ENCODE measurements at places on chromosomes 7 and 10.

DNA sequence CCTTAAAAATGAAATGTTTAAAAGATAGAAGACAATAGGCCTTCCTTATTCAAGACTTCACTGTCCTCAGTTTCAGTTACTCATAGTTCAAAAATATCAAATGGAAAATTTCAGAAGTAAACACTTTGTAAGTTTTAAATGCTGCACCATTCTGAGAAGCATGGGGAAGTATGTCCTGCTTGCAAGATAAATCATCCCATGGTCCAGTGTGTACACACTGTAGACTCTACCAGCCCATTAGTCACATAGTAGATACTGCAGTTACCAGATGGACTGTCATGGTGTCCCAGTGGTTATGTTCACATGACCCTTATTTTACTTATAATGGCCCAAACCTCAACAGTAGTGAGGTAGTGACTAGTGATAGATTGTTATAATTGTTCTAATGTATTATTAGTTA, 69.5 kb downstream of the PTPN12 start:
- no peak for DNase-seq

DNA sequence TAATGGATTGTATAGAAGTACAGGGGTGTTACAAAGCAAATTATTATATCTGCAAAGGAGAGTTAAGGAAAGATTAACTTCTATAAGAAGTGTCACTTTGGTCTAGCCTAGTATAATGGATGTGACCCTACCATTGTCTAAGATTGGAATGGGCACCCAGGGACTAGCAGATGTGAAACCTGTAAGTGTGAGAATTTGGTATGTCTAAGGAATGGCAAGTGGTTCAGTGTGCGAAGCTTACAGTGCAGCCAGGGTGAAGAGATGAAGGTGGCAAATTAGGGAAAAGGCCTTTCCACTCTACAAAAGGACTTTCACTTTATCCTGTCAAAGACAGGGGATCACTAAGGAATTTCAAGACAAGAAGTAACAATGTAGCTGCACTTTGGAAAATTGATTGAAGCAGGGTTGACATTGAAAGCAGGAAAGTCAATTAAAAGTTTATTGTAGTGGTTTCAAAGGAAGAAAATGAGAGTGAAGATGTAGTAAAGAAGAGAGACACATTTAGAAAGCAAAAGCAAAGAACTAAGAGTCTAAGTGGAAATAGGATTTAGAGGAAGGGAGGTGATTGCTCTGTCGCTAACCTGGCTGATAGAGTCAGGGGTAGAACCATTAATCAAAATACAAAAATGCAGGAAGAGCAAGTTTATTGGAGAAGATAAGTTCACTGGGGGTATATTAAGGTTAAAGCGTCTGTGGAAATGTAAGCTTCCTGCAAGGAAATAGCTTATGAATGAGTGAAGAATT, 47.4 kb downstream of the KCND2 start:
- no peak for DNase-seq

GRCh38 chr7:19056305-19056704, 61.1 kb downstream of the TWIST1 start:
- DNase-seq, result no peak

DNA sequence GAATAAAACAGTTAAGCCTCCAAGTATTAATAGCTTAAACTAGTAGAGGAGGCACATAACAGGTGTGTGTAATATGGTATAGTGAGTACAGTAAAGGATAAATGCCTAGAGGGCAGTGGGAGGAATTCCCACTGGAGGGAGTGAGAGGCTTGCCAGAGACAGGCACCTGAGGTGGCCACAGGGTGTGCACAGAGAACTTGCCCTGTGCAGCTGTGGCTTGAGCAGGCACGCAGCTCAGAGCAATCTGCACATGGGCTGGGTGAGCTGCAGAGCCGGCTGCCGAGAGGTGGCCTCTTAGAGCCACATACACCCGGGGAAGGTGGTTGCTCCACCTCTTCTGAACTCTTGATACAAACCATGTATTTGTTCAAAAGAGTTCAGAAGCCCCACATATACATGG, 237.1 kb downstream of the COBL start:
- DNase-seq, result no peak

DNA sequence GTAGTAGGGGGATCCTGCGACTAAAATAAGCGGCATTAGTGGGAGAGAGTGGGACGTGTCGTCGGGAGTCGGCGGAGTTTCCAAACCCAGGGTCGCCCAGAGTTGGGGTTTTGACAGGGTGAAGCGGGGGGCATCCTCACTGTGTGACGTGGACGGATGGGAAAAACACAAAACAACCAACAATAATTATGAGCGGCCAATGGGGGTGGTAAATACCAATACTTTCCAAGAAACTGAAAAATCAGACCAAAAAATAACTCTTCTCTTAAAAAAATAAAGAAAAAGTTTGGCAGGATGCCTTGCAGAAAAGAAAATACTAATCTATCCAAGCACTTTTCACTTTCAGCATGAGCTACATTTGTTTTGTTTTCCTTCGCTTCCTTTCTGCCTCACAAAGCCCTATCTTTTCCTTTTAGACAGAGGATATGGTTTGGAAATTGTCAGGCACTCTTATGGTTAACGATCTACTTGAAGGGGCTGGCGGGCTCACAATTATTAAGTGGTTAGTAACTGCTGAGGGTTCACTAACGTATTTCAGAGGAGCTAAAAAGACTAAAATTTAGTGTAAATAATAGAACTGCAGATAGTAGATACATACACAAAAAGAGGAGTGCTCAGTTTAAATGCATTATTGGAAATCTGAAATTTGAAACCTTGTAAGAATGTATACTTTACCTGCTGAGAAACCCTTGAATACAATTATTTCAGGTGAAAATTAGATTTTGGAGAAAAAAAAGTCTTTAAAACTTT, 802 bp upstream of the CDK6 start:
- no peak for DNase-seq

DNA sequence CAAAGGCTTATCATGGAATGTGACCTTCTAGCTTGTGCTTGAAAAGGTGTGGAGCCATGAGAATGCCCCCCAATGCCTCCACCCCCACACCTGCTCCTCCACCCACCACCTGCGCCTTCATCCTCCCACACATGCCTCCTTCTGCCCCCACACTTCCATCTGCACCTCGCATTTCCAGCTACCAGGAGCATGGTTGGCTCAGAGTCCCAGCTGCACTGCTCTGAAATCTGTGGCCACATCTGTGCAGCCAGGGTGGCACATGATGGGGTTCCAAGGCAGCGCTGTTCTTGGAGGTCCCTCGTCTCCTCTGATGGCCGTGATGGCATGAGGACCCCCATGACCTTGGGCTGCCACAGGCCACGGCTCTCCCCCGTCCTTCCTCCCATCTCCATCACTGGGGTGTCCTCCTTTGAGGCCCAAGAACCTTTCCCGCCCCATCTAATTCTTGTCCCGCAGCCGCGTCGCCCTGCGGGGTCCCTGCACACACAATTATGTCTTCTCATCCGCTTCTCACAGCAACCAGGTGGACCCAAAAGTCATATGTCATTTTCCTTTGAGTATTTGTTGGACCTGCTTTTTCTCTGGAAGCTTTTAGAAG, 40.6 kb upstream of the CNPY1 start:
- no peak for DNase-seq

DNA sequence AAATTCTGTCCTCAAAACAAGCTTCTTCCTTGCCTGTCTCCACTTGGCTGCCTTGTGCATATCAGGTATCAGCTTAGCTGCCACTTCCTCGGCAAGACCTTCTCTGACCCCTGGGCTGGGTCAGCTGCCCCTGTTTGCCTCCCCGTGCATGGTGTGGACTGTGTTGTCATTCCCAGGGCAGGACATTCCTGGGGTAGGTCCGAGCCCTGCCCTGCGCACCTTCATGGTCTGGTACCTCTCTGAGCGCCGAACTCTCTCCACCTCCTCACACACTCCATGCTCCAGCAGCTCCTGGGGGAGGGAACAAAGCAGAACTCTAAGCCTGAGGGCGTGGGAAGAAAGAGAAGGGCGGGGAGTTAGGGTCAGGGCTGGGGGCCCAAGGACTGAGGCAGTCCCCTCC, 3.8 kb downstream of the POLM start:
- no peak for DNase-seq

DNA sequence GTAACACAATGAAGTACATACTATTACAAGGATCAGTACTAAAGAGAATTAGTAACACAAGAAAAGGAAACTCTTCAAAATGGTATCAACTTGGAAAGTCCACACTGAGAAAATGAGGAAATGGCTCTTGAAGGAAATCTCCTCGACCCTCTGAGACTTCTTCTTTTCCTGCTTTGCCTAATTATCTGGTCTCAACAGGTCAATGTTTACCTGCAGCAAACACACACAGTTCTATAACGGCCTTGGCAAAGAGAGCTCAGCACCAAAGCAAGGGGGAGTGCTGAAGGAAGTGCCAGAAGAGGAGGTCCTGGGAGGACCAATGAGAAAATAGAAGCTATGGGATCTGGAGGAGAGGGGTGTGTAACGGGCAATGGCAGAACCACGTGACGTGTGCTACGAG, 21.9 kb downstream of the CHCHD3 start:
- no peak for DNase-seq

GRCh38 chr10:43196981-43197833, 59.0 kb downstream of the CSGALNACT2 start:
- DNase-seq, result no peak

- DNase-seq, result no peak
Measured at GRCh38 chr10:50417486-50417885, 166.2 kb upstream of the ASAH2 start.

GRCh38 chr7:131381069-131381838, 53.6 kb downstream of the MKLN1 start:
- DNase-seq, result no peak

DNA sequence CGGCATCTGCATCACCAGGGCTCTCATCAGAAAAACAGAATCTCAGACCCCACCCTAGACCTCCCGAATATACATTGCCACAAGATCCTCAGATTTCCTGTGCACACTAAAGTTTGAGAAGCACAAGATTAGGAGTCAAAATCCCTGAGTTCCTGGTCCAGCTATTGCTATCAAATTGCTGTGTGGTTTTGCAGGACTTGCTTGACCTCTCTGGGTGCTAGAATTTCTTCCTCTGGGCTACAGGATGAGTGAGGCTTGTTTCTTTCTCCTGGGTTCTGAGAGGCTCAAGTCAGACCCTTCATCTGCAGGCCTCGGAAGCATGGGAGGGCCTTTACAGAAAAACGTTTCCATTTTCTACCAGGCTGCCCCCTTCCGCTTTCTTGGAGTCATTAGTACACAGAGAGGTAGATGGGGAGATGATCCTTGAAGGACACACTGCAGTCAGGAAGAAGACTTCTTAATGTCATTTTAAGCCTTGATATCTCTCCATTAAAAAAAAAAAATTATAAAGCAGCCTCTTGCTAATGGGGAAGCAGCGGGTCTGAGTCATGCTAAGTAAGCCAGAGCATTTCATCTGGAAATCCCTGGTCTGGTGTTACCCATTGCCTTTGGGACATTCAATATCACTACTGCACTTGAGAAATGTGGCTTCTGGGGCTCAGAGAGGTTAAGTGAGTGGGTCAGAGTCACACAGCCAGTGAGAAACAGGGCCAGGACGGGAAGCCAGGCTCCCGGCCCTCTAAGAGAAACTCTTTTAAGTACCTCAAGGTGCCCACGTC, 173.5 kb downstream of the KCNMA1 start:
- DNase-seq, result no peak

DNA sequence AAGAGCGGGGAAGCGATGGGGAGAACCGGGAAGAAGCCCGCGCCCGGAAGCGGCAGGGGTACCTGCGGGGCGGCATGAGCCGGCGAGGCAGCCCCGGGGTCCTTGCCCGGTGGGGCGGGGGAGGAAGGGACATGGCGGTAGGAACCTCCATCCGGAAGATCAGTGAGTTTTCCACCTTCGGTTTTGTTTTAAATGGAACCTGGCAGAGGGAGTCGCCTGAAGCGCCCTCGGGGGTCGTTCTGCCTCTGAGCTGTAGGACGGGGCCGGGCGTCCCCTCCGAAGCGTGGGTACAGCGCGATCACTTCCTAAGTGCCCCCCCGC, 471 bp downstream of the PFKP start:
- no peak for DNase-seq

DNA sequence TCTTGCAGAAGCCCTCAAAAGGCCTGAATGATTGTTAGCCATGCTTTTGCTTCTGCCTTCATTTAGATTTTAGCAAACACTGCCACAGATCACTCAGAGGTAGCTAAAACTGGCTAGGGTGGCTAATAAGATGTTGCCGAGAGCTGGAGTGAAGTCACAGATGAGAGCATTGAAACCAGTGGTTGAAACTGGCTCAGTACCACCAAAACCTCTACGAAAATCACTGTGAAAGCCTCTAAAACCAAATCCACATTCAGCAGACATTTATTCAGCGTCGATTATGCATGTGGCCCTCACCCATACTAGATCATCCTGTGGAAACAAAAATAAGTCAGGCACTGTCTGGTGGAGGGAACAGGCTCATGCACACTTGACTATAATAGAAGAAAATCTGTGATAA, 50.8 kb downstream of the PIK3CG start:
- no peak for DNase-seq

- no peak for DNase-seq
Measured at GRCh38 chr10:1847361-1847760, 110.0 kb upstream of the ADARB2 start.

DNA sequence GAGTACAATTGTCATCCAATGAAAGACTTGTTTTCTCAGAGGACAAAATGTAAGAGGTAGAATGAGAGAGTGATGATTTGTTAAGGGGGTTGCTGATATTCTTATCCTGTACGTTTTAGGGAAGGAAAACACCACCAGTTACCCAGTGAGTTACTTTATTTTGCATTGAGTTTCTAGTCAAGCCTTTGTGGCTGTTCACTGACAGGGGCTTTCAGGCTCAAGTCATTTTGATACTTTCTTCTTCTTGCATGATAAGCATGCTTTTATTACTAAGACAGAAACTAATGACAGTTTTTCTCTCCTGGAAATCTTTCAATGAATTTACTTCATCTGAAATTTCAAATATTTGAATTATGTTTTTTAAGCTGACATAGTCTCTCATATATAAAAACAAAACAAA, 710.2 kb upstream of the POM121L12 start:
- no peak for DNase-seq

- peak; percentile 19 for DNase-seq
Measured at GRCh38 chr7:74289659-74290552, 699 bp downstream of the CLIP2 start.

- no peak for DNase-seq
Measured at GRCh38 chr7:33964417-33965182, 59.3 kb downstream of the BMPER start.

- no peak for DNase-seq
Measured at GRCh38 chr7:107501593-107501992, 31.7 kb downstream of the GPR22 start.

DNA sequence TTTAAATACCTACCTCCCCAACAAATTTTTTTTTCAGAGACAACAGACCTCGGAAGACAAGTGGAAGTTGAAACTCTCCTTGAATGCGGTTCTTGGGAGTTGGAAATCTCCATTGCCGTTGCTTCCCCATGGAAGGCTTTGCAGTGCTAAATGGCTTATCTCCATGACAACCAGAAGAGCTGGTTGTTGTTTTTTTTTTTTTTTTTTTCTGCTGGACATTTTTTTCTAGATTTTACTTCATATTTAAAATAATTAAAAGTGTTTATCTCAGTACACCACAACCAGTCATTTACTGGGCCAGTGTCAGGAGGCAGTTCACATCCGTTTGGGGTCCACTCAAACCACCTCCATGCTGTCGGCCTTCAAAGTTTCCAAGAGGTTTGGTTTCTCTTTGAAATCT, 348.5 kb upstream of the PRKCQ start:
- DNase-seq, result no peak
